ENCODE measurements at places on chromosomes 2 and 18.

GRCh38 chr2:104443145-104443544 lies 410.8 kb upstream of the POU3F3 start:
- no peak for DNase-seq

- DNase-seq = no peak
These were observed 47.4 kb downstream of the IMPA2 start for GRCh38 chr18:12028674-12029073.

DNA sequence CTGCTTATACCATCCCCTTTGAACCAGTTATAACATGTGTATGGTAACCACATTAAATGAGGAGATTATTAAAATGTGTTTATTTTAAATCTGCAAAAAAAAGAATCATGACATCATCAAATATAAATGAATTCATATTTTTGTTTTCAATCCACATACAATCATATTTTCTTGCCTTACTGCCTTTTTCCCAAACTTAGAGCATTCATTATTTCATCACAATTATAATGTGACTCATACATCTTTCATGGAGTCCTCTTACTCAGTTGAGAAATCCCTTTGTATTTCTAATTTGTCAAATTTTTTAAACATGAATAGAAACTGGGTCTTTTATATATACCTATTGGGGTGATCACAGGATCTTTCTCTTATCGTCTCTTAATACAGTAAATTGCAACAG lies 909.6 kb downstream of the DSC3 start:
- no peak for DNase-seq

- DNase-seq = no peak
These were observed 282 bp upstream of the PUS10 start for GRCh38 chr2:61018318-61018755.

DNA sequence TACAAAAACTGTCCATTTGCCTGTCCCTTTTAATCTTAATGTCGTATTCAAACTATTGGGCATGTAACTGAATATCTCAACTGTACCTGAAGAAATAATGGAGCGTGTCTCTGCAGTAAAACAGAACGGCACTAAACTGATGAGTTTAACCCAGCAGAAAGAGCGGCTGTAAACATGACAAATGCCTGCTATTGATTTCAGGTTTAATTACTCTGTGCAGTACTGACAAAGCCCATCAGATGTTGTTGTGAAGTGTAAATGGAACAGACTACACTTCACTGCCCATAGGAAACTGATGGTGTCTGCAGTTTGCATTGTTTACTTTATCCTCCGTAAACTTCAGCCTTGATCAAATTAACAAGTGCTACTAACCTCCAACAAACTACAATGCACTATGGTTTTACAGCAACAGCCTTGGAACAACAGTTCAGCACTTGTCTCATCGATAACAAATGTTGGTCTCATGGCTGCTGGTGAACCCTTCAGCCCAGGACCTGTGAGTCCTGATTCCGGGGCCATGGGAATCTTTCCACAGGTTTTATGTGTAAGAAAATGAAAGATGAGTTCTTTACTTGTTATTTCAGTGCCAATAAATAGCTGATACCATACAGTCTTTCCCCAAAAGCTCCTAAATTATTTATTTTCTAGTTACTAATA lies 316.5 kb downstream of the CCDC178 start:
- no peak for DNase-seq

Data from umbilical cord (tissue), 2 donors.